Neural progenitor cell (in vitro differentiated cells): ENCODE measurements at places on chromosomes 11 and 22. TPM values are rescaled to one million over a fixed set of nuclear protein-coding genes. Genes with fewer than 3 reads are reported as not detected.

GRCh38 chr22:39456522-39457197 is at the start of gene MGAT3:
MGAT3 (plus strand) TSS chr22:39457012; CDS start chr22:39487348, 30,336 bp downstream.
- H3K27me3 ChIP-seq, result peaks cover 24% of the 10 kb centered on the region
- no peaks in the 10 kb centered on the region for H3K36me3 ChIP-seq
- H3K4me1 ChIP-seq, result peaks cover 30% of the 10 kb centered on the region
- no peak within 1 kb of the TSS for H3K27ac ChIP-seq

KCNE3 gene
- 1.2 and 1.3 TPM in 2 replicates for total RNA-seq

DNA sequence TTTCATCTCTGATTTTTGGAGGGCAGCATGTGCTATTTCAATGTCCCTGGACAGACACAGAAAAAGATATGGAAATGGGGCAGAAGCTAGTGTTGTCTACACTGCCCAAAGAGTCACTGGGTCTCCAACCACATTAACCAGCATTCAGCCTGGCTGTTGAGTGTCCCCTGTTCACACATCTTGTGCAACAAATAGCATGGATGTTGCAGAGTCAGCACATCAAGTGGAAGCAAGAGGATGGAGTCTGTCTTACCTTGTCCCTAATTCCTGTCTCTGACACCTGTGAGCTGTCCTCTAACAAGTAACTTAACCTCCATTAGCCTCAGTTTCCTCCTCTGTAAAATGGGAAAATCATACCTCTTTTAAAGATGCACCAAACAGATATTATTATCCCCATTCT is 60.2 kb downstream of the RCN1 start:
- DNase-seq, result no peak
- H3K27me3 ChIP-seq, result no peaks in the 10 kb centered on the region
- H3K4me3 ChIP-seq, result no peak overlapping the region

- H3K4me3 ChIP-seq, result no peak overlapping the region
- DNase-seq, result no peak
- no peaks in the 10 kb centered on the region for H3K27me3 ChIP-seq
- H3K27ac ChIP-seq, result no peak overlapping the region
These were observed 14.9 kb upstream of the TSKU start for GRCh38 chr11:76768088-76768908.

GRCh38 chr11:62574363-62575071 is 826 bp upstream of the EEF1G start:
- H3K4me1 ChIP-seq, result peaks cover 23% of the 10 kb centered on the region
- no peak overlapping the region for H3K27ac ChIP-seq
- DNase-seq, result peak; percentile 31
- no peaks in the 10 kb centered on the region for H3K27me3 ChIP-seq
- H3K4me3 ChIP-seq, result peak overlapping the region; percentile 100

GRCh38 chr11:11620173-11620920 is 1.5 kb downstream of the GALNT18 start:
- peak overlapping the region; percentile 62 for H3K4me3 ChIP-seq
- no peak overlapping the region for H3K27ac ChIP-seq
- H3K4me1 ChIP-seq, result peaks cover 11% of the 10 kb centered on the region
- no peaks in the 10 kb centered on the region for H3K36me3 ChIP-seq

GRCh38 chr11:129960216-129961214 is 42.1 kb downstream of the PRDM10 start:
- H3K4me1 ChIP-seq, result no peaks in the 10 kb centered on the region
- H3K27ac ChIP-seq, result no peak overlapping the region
- H3K27me3 ChIP-seq, result no peaks in the 10 kb centered on the region

DNA sequence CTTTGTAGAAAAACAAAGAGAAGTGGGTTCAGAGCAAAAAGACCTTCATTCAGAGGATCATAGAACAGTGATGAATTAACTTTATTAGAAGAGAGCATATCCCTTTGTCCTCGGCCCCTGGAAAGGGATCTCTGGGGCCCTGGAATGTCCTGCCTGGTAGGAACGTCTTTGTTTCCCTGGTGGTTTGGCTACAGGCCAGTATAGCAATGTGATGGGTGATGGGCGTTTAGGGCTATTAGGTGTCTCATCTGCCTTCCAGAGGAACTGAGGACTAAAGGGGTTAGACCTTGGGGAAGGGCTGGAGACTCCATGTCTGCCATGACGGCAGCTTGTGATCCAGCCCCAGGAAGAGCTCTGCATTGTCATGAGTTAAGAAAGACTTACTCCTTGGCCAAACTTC is 9.1 kb downstream of the APOL4 start:
- H3K4me1 ChIP-seq, result peaks cover 15% of the 10 kb centered on the region
- no peaks in the 10 kb centered on the region for H3K36me3 ChIP-seq
- no peak overlapping the region for H3K27ac ChIP-seq
- DNase-seq, result no peak
